ENCODE measurements at places on chromosomes 5 and 9. TPM values are rescaled to one million over a fixed set of nuclear protein-coding genes. Genes with fewer than 3 reads are reported as not detected.

SPINK1 gene
- total RNA-seq = not detected

PIP5KL1 gene
- total RNA-seq = 0.90 TPM

SLC45A2 gene
- total RNA-seq = not detected

ALDH1A1 gene
- not detected for total RNA-seq

DNA sequence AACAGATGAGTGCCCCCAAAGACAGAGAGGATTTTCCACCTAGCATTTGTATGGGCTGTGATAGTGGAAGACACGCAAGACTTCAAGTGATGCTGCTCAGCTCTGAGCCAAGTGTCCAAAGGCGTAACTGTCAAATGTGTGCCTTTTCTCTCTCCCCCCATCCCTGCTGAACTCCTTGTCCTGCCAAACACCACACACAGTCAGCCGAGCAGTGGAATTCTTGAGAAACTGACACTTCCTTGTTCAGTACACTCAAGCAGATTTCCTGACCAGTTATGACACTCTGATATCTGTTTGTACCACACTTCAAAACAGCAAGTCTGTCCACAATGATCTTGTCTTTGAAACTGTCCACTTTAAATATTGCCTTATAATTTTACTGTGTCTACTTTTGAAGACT lies 166.4 kb downstream of the PIK3R1 start:
- DNase-seq = no peak

DNA sequence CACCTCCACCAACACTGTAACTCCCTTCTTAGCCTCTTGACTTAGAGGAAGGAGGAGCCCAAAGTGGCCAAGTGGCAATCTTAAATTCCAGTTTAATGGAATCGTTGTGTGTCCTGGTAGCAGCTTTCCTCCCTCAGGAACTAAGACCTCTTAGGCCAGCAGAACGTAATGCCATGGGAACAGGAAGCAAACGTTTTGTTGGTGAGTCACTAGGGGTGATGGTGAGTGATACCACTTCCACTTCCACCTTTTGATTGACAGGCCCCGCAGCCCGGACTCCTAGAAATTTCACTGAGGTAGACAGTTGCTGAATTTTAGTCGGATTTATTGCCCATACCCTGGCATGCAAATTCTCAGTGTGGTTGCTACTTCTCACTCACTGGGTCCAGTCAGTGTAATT lies 94.2 kb upstream of the FBN2 start:
- no peak for DNase-seq

DNA sequence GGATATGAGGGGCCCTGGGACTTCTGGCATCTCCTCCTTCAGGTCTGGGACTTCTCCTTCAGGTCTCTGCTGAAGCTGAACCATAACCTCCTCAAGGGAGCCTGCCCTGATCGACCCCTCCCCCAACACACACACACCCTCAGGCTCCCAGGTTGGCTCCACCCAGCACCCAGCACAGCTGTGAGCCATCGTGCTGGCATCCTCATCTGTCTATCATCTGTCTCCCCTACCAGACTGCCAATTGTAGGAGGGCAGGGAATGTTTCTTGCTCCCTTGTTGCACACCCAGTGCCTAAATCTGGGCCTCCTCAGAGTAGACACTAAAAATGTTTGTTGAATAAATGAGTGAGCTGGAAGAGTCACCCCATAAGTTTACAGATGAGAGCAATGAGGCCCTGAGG lies 71.4 kb downstream of the LRSAM1 start:
- no peak for DNase-seq

GRCh38 chr9:134627417-134628353 lies 13.9 kb upstream of the COL5A1 start:
- DNase-seq = no peak

GRCh38 chr9:4836676-4837075 lies 43.9 kb downstream of the RCL1 start:
- no peak for DNase-seq

GRCh38 chr5:35229076-35230037 lies 930 bp downstream of the PRLR start:
- no peak for DNase-seq

DNA sequence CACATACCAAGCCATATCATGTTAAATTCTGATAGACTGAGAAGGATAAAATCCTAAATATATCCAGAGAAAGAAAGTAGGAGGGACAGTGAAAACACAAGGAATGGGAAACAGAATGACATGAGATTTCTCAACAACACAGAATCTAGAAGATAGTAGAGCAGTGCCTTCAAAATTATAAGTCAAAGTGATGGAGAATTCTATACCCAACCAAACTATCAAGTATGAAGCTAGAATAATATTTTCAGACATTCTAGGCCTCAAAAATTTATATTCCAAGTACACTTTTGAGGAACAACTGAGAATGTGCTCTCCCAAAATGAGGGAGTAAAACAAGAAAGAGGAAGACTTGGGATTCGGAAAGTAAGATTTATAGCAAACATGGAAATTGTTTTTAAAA lies 10.9 kb upstream of the TTLL11 start:
- DNase-seq = no peak

DNA sequence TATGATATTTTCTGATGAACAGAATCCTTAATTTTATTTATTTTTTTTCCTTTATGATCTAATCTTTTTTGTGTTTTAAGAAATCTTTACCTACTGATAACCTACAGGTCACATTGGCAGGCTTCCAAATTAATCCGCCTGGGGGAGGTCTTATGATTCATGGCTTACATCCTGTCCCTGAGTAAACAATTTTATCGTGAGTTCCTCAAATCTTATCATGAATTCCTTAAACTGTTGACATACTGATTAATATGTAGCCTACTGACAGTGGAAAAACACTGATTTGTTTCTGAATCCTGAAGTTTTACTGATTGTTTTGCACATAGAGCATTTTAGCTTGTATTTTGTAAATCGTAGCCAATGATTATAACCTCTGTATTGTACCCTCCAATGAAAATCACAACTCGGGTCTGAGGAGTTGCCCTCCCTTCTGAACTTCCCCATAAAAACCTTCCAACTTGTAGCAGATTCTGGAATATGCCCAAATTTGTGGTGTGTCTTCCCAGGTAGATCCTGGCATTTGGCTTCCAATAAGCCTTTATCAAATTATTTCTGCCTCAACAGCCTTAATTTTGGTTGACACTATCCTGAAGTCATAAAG lies 105.6 kb downstream of the VCAN start:
- DNase-seq = no peak
